ENCODE measurements at places on chromosomes 13 and 19.
A peak's percentile ranks its signal among the peaks of the same experiment; 100 is the strongest.

GRCh38 chr13:114226699-114227323 is 7.9 kb upstream of the CDC16 start:
- peak; percentile 72 for DNase-seq

- no peak for DNase-seq
Observed at GRCh38 chr13:102793611-102794355, 5.0 kb downstream of the POGLUT2 start.

DNA sequence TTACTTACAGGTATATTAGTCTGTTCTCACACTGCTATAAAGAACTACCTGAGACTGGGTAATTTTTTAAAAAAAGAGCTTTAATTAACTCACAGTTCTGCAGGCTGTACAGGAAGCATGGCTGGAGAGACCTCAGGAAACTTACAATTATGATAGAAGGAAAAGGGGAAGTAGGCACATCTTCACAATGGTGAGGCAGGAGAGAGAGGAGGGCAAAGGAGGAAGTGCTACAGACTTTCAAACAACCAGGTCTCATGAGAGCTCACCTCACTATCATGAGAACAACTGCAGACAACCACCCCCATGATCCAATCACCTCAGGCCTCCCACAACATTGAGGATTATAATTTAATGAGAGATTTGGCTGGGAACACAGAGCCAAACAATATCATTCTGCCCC is 511.7 kb downstream of the SLITRK6 start:
- no peak for DNase-seq

DNA sequence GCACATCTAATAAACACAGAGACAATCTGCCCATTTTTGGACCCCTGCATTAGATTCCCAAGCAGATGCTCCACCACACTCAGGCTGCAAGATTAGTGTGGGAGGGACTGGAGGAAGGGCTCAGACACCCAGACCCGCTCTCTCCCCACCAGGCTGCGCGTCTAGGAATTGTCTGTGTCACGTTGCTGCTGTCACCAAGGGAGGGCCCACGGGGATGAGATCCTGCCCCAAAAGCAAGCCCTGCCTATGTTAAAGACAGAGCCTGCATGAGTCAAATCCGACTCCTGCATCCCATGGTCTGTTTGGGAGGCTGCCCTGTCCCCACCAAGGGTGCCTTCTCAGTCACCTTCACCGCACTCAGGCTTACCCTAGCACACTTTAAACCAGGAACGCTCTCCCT is 114.4 kb upstream of the ZNF507 start:
- DNase-seq, result no peak

DNA sequence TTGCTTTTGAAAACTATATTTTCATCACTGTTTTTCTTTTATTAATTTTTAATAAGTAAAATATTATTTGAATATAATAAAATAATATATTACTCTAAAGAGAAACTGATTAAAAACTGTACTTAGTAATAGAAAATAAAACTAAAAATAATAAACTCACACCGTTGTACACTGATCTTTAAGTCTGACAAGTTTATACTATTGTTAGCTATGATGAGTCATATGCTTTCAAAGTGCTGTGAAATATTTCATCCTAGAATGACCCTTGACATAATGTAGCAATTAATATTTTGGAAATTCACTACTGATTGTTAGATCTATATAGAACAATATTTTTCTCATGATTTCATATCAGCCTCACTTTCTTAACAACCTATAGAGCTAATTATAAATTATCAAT is 1040.6 kb upstream of the SPRY2 start:
- DNase-seq, result no peak

GRCh38 chr13:36355632-36356031 is 9.4 kb upstream of the SPART start:
- no peak for DNase-seq

DNA sequence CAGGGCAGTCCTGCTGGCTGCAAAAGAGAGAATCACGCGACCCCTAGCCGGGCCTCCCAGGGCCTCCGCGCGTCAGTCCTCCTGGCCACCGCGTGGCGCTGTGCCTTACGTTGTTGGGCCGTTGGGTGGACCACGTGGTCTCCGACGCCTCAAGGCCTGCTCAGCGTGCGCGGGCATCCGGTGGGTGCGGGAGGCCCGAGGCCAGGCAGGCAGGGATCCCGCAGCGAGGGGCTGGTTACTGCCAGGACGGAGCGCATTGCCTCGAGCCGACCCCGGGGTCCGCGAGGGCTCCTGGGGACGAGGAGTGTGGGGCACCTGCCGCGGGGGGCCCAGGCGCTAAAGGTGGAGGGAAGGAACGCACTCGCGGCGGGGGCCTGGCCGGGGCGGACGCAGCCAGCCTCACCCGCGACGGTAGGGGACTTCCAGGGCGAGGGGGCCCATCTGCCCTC is at the start of gene TDRD12:
TDRD12 (plus strand) TSS at position 157 of the 449 bp plus-strand sequence. CDS start 306 bp downstream, outside the sequence.
- no peak for DNase-seq

DNA sequence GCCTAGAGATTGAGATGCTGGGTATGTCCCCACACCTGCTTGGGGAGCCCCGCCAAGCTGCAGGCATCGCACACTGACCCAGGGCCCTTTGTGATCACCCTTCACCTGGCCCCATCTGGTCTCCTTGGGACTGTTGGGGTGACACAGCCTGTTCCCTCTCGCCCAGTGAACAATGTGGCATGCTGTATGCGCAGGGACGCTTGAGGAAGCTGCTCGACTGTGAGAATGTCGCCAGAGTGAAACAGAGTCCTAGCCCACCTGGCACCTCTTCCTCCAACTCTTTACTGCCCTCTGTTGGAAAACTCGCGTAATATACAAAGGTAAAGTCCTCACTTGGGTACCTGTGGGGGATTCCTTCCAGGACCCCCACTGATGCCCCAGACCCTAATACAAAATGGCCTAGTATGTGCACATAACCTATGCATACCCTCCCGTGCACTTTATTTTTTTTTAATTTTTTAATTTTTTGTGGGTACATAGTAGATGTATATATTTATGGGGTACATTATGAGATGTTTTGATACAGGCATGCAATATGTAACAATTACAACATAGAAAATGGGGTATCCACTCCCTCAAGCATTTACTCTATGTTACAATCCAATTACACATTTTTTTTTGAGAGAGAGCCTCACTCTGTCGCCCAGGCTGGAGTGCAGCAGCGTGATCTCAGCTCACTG is 9.0 kb downstream of the BLOC1S3 start:
- no peak for DNase-seq

Data from stimulated activated CD8-positive, alpha-beta memory T cell treated with anti-CD3 and anti-CD28 coated beads, Interleukin-2, amount 100 ng/mL, for 1 hour (primary cell).